ENCODE measurements at places on chromosomes 1 and 21. TPM values are rescaled to one million over a fixed set of nuclear protein-coding genes. Genes with fewer than 3 reads are reported as not detected.

DNA sequence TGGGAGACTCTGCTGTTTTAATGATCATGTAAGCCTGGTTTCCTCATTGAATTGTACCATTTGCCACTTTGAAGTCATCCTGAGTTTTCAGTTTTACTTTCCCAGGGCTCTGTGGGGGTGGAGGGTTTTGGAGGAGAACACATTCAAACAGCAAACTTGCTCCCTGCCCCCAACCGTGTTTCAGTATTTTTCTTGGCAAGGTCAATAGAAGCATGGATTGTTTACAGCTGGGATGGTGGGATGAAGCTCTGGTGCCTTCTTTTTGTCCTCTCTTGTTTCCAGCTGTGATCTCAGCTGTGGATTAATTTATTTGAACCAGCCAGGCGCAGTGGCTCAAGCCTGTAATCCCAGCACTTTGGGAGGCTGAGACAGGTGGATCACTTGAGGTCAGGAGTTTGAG is 54.3 kb upstream of the SERBP1 start:
- peak; percentile 40 for DNase-seq
- no peaks in the 10 kb centered on the region for H3K27me3 ChIP-seq
- no peak overlapping the region for H3K27ac ChIP-seq
- no peak overlapping the region for H3K4me3 ChIP-seq
- H3K4me1 ChIP-seq: peaks cover 5% of the 10 kb centered on the region

GRCh38 chr1:99497690-99498089 is 148.2 kb upstream of the PALMD start:
- H3K4me1 ChIP-seq: no peaks in the 10 kb centered on the region
- no peak overlapping the region for H3K4me3 ChIP-seq
- no peaks in the 10 kb centered on the region for H3K36me3 ChIP-seq
- DNase-seq: no peak
- no peaks in the 10 kb centered on the region for H3K27me3 ChIP-seq

DNA sequence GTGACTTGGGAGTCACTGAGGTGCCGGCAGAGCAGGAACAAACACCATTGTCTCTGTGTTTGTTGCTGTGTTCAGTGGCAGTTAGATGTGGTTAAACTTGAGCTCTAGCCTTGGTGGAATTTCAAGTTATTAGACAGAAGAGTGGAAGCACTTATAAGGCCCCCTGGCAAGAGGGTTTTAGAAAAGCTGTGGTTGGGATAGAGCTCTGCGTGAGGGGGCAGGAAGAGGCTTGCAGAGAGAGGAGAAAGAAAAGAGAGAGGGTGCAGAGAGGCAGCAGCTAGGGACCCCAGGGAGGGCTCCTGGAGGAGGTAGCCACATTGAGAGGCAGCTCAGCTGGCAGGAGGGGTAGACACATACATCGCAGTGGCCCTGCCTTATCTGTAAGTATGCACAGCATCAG is 128.2 kb downstream of the GALNT2 start:
- no peak overlapping the region for H3K4me3 ChIP-seq
- no peak for DNase-seq
- peaks cover 3% of the 10 kb centered on the region for H3K36me3 ChIP-seq
- no peak overlapping the region for H3K27ac ChIP-seq
- no peaks in the 10 kb centered on the region for H3K27me3 ChIP-seq

DNA sequence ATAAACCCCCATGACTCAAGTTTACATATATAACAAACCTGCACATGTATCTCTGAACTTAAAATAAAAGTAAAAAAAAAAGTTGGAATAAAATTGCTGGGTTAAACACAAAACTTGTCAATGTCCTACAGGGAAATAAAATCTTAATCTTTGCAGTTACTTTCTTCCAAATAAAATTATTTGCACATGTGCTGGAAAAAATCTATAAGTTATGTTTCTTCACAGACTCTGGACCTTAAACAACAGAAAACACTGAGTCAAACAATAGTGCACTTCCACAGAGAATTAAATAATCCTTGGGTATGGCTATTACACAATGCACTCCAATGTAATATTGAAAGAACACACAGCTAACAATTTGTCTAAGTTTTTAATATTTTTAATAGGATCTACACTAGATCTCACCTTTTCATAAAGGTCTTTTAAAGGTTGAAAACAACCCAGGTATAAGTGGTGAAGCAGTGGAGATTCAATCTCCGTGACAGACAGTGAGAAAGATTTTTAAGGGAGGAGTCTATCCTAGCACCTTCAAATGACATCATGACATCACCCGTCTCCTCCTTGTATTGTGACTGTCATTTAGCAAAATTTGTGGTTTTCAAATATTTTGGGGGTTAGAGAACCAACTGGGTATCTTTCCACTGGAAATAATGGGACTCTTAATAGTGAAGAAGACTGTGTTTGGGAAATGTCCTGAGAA is 25.2 kb upstream of the FGGY start:
- H3K36me3 ChIP-seq: no peaks in the 10 kb centered on the region
- no peaks in the 10 kb centered on the region for H3K27me3 ChIP-seq
- H3K4me1 ChIP-seq: peaks cover 2% of the 10 kb centered on the region
- peak; percentile 75 for DNase-seq
- H3K27ac ChIP-seq: no peak overlapping the region
- no peak overlapping the region for H3K4me3 ChIP-seq

DNA sequence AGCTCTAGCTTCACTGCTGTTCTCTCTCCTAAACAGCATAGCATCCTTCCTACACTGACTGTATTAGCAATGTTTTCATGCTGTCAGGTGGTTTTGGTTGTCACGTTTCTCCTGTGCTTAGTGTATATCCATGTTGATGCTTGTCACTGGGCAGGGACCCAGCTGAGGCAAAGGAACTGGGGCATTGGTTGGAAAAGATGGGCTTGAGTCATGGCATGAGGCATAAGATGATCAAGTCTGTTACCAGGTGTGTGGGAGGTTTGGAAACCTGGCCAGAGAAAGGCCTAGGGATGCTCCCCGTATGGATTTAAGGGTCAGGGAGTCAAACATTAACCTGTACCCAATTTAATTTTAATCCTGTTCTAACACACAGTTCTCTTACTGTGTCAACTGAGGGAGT is 69.6 kb downstream of the OSBPL9 start:
- DNase-seq: no peak
- no peaks in the 10 kb centered on the region for H3K27me3 ChIP-seq
- H3K4me3 ChIP-seq: no peak overlapping the region
- no peaks in the 10 kb centered on the region for H3K36me3 ChIP-seq
- no peak overlapping the region for H3K27ac ChIP-seq

- no peaks in the 10 kb centered on the region for H3K4me1 ChIP-seq
- no peaks in the 10 kb centered on the region for H3K36me3 ChIP-seq
- H3K27me3 ChIP-seq: peaks cover 5% of the 10 kb centered on the region
- no peak overlapping the region for H3K27ac ChIP-seq
Observed at GRCh38 chr1:223244366-223245103, 101.5 kb upstream of the TLR5 start.

- H3K4me3 ChIP-seq: no peak overlapping the region
- H3K4me1 ChIP-seq: no peaks in the 10 kb centered on the region
- DNase-seq: no peak
- H3K27me3 ChIP-seq: peaks cover 19% of the 10 kb centered on the region
- no peak overlapping the region for H3K27ac ChIP-seq
- H3K36me3 ChIP-seq: no peaks in the 10 kb centered on the region
Observed at GRCh38 chr21:42357307-42357706, 6.5 kb upstream of the TFF2 start.

DNA sequence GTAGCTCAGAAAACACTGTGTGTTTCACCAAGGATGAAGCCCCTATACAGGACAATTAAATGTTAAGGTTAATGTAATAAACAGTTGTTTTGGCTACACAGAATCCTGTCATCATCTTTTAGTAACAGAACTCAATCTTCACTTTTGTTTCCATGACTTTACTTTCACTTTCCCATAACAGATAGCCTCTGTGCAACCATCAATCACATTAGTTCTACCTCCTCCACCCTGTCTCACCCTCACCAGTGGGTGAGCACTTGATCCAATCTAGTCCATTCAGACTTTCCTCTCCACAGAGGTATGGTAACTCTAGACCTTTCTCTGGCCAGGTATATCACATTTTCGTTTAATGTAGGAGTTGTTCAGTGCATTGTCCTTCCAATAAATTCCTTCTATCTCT is 1018.5 kb downstream of the ADGRL2 start:
- no peaks in the 10 kb centered on the region for H3K27me3 ChIP-seq
- no peak for DNase-seq
- H3K27ac ChIP-seq: no peak overlapping the region

- H3K4me3 ChIP-seq: no peak overlapping the region
- no peaks in the 10 kb centered on the region for H3K4me1 ChIP-seq
- no peaks in the 10 kb centered on the region for H3K36me3 ChIP-seq
- H3K27me3 ChIP-seq: no peaks in the 10 kb centered on the region
Observed at GRCh38 chr1:32413507-32414185, 19.4 kb upstream of the BSDC1 start.

- DNase-seq: no peak
- H3K4me3 ChIP-seq: no peak overlapping the region
- H3K27me3 ChIP-seq: peaks cover 45% of the 10 kb centered on the region
- no peak overlapping the region for H3K27ac ChIP-seq
- no peaks in the 10 kb centered on the region for H3K36me3 ChIP-seq
Observed at GRCh38 chr1:3213730-3214129, 144.7 kb downstream of the PRDM16 start.

The IGSF9 gene
- 0.13 TPM for total RNA-seq

The SPATA45 gene
- total RNA-seq: 0.44 TPM

The PCP4L1 gene
- 0.04 TPM for total RNA-seq

The NR1I3 gene
- not detected for total RNA-seq

The SH2D1B gene
- 0.27 TPM for total RNA-seq

The LTN1 gene
- total RNA-seq: 25.6 TPM

The SLC5A9 gene
- total RNA-seq: 0.04 TPM

All from muscle of leg (tissue), 16 donors.